ENCODE measurements at places on chromosomes 11 and 22.

GRCh38 chr11:70397983-70398833, at the start of gene CTTN:
CTTN (plus strand) TSS chr11:70398529; CDS start chr11:70407298, 8,769 bp downstream.
- DNase-seq, result peak; percentile 37

DNA sequence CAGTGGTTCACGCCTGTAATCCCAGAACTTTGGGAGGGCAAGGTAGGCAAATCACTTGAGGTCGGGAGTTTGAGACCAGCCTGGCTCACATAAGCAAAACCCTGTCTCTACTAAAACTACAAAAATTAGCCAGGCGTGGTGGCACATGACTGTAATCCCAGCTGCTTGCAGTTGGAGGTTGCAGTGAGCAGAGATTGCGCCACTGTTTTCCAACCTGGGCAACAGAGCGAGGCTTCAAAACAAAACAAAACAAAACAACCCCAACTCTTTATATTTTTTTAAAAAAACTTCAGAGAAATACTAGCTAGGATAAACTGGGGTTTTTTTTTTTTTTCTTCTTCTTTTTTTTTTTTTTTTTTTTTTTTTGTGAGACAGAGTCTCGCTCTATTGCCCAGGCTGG, 31.8 kb upstream of the RAPSN start:
- DNase-seq, result no peak

DNA sequence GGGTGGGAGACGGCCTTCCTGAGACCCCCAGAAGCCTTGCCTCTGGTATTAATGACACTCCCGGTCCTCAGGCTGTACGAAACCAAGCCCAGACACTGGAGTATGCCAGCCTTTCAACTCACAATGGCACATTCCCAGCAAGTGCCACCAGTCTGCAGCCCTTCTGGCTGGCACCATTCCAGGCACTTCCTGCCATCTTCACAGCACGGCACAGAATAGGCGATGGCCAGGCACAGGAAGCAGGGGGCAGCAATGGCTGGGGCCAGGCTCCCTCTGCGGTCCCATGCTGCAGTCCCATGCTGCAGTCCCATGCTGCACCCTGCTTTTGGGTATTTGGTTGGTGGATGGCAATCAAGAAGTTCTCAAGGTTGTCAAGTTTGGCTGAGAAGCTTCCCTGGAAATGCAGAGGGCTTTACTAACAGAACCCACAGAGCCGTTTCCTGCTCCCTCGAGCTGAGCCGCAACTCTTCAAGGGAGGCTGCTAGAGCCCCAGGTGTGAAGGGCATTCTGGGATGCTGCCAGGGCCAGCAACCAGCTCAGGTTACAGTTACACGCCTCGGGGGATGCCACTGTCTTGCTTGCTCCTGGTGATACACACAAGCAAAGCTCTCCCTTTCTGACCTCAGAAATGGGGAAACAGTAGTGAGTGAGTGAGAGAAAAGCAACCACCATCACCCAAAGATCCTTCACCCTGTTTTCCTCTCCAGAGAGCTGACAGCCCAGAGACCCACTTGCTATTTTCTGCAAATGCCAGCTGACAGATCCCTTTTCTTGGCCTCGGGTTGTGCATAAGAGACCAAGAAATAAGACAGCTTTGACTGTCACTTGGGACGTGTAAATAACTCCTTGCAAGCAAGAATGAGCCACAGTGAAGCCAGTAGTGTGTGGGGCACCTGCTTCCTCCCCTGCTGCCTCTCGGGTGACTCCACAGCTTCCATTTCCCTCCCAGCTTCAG, 23.9 kb downstream of the LRFN4 start:
- no peak for DNase-seq

- DNase-seq, result no peak
Measured at GRCh38 chr11:114031967-114032320, 27.6 kb upstream of the ZBTB16 start.

DNA sequence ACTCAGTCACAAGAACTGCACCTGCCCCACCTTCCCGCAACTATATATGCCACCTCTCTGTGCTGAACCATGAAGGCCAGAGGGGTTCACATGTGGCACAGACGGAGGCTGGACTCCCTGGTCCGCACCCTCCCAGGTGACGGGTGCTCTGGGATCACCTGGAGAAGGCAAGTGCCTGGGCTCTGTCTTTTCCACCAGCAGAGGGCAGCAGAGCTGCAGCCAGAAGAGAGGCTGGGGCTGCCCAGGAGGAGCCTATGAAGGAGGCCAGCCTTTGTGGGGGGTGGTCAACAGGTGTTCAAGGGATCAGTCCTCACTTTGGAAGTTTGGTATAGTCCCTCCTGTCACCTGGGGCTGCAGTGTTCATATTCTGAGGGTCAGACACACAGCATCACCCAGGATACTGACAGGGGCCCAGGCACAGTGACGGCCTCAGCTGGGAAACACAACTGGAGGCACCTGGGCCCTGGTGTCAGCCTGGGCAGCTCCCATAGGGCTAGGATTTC, 39.2 kb upstream of the IGLL5 start:
- DNase-seq, result peak; percentile 69

DNA sequence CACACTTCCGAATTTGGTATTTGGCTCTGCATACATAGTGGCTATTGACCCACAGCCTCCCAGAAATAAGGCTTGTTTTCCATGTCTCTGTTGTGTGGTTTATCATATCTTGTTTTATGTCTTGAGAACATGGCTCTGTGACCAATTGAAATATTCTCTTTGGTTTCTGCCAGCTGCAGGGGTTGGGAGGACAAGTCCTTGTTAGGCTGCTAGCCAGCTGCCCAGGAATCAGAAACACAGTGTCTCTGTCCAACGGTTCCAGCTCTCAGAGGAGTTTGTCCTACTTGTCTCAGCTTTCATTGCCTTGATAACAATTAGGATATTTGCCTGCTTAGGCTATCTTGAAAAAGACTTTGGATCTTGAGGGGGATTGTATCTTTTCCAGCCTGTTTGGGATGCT, 6.0 kb upstream of the SLC7A4 start:
- no peak for DNase-seq

DNA sequence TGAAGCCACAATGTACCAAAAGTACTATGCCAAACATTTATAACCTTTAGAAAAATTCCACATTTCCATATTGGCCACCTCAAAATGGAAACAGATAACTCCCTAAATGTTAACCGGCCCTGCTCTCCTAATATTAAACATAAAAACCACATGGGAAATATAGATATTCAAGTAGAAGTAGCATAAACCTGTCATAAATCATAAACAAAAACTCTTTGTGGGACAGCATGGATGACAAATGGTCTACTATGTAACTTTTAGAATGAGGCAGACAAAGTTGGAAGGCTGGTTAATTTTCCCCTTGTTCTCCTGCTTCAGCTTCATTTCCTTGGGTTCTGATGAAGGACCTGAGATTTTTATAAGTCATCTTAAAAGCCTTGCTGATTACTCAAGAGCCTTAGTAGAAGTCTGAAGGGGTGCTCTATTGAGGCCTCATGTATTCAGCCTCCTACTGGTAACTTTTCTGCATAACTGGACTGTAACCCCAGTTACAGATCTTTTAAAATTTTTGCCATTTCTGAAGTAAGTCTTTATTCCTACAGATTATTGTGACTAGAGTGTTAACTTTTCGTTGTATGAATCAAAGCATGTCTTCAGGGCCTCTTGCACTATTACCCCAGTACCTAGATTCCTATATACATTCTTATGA, 116.4 kb downstream of the STIM1 start:
- no peak for DNase-seq

- no peak for DNase-seq
Measured at GRCh38 chr11:11387207-11387606, 34.2 kb upstream of the CSNK2A3 start.

GRCh38 chr11:84145616-84146185, 859.5 kb upstream of the CCDC90B start:
- DNase-seq, result no peak

DNA sequence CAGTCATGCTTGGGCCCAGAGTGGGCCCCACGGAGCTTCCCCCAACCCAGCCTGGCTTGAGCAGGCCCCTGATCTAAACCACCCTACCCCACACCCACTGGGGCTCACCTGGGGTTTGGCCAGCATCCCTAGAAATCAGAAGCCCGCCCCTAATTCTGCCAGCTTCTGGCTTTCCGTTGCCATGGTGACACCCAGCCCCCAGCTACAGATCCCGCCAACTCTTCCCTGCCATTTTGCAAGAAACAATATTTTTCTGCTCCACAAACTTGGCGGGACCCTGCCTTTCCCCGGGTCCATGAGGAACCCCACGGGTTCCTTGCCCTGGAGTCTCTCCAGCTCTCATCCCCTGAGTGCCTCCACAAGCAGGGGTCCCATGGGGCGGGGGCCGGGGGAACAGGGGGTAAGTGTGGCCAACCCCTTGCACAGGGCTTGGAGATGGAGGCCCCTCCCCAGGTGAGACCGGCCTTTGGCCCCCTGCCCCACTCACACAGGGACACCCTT, 90.0 kb downstream of the CDKN1C start:
- no peak for DNase-seq

DNA sequence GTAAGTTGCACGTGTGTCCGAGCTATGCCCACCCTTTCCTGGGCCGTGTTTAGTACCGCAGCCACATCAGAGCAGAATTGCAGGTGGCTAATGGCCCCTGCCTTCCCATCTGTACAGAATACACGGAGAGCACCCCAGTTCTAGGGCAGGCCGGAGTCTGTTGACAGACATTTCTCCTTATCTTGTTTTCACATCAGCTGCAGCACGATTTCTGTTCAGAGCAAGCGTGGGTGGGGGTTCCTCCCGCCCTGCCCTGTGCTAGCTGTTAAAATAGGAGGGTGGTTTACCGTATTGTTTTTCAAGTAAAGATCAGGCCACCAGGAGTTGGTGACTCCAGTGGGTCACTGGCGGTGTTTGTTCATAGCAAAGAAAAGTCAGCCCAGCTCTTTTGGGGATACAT, 41.1 kb downstream of the UBASH3B start:
- peak; percentile 79 for DNase-seq

DNA sequence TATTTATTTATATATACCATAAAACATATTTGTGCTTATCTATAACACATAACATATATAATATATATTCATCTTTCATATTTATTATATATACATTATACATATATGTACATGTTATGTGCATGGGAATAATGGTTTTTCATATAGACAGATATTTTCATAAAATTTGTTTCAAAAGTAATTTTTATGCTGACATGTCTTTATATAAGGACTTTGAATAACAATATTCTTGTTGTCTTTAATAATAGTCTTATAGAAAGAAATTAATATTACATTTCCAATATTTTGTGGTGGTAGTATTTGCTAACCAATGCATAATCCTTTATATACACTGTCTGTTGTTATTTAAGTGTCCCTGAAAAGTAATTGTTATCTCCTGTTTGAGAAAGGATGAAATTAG, 49.6 kb downstream of the GRM5 start:
- DNase-seq, result no peak

- DNase-seq, result no peak
Measured at GRCh38 chr22:26431261-26431995, 2.4 kb downstream of the ASPHD2 start.

DNA sequence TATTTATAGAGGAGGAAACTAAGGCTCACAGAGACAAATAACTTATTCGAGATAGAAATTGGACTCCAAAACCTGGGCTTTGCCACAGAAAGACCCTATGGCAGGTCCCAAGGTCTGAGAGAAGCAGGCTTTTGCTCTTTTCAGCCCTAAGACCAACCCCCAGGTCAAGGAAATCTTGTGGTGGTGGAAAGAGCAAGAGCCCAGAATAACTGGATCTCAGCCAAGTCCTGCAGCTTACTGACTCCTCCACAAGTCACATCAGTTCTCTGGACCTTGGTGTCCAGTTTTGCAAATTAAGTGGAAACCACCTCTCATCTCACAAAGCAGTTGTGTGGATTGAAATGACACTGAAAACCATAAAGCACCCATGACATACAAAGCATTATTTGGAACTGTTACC, 122.2 kb downstream of the C11orf58 start:
- DNase-seq, result no peak

GRCh38 chr11:105589346-105589745, 20.5 kb upstream of the GRIA4 start:
- DNase-seq, result no peak

DNA sequence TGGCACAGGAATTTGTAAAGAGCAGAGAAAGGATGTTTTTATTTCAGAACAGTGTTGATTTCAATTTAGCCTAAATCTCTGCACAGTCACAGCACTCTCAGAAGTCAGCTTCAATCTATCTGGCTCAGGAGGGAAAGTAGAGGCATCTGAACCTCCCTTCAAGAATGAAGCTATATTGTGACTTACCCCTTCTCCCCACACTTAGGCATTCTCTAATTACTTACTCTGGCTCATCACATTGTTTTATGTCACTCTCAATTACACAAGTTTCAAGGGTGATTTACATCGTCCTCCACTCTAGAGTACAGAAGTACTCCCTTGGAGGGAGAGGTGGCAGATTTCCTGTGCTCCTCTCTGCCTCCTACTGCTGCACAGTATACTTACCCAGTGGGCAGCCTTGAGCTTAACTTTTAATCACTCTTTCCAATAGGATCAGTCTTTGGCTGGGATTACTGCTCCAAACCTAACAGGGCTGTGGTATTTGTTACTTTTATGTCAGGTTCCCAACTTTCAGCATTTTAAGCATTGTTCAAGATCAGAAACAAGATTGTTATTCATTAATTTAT, 211.4 kb downstream of the AASDHPPT start:
- no peak for DNase-seq

GRCh38 chr11:15841931-15842740, 514.2 kb downstream of the SOX6 start:
- DNase-seq, result no peak

DNA sequence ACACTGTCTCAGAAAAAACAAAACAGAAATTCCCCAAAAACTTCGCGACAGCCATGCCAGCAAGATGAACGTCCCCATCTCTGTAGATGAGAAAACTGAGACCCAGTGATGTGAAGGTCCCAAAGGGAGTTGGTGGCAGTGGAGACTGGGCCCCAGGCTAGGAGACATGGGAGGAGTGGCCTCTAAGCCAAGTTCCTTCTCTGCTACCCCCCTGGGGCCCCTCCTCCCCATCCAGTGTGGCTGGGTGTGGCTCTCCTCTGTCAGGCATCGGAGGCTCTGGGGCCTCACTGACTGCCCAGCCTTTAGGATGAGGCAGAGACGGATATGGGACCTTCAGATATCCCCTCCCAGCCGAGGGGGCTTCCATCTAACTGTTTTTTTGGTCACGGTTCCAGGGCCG, 9.8 kb downstream of the RELT start:
- DNase-seq, result no peak

GRCh38 chr22:49179886-49180682, 647.6 kb downstream of the BRD1 start:
- DNase-seq, result no peak
